Heart left ventricle (tissue), 16 donors: ENCODE measurements at places on chromosomes 12 and 14. TPM values are rescaled to one million over a fixed set of nuclear protein-coding genes. Genes with fewer than 3 reads are reported as not detected.

Gene SBNO1
- total RNA-seq, result 33.8 TPM

Gene BCL11B
- 0.95 TPM for total RNA-seq

Gene FSCB
- total RNA-seq, result not detected

Gene SSPN
- total RNA-seq, result 82.5 TPM

Gene LRRC10
- total RNA-seq, result 7.4 TPM

Gene CELA1
- not detected for total RNA-seq

Gene ARHGEF40
- total RNA-seq, result 18.7 TPM

Gene ING4
- 39.0 TPM for total RNA-seq

Gene SLCO1B1
- not detected for total RNA-seq

Gene GPD1
- 13.5 TPM for total RNA-seq

Gene OR6C2
- not detected for total RNA-seq

DNA sequence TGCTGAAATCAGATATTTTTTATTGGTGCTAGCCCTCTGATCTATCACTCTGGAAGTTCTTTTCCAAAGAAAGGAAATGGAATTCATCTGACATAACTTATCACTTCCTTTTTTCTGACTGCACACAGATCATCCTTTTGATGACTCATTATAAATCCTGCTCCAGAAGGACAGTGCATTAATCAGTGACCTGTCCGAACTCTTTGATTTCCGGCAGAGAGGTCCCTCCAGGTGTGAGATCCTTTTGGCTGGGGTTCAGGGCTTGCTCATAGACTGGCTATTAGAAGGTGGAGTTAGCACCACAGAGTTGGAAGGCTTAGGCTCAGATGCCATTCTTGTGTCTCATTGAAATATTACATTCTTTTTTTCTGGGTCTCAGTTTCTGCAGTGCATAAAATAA, 328.2 kb downstream of the ZFP36L1 start:
- no peak overlapping the region for H3K27ac ChIP-seq
- no peak for DNase-seq
- no peaks in the 10 kb centered on the region for H3K27me3 ChIP-seq
- peaks cover under 1% of the 10 kb centered on the region for H3K4me1 ChIP-seq

- DNase-seq, result no peak
- H3K27ac ChIP-seq, result no peak overlapping the region
- peaks cover 15% of the 10 kb centered on the region for H3K4me1 ChIP-seq
- H3K27me3 ChIP-seq, result no peaks in the 10 kb centered on the region
- H3K4me3 ChIP-seq, result no peak overlapping the region
Measured at GRCh38 chr12:57204454-57204853, 12.1 kb upstream of the NXPH4 start.

GRCh38 chr12:1666685-1667162, 24.1 kb upstream of the ADIPOR2 start:
- no peak for DNase-seq
- no peaks in the 10 kb centered on the region for H3K27me3 ChIP-seq
- peaks cover 8% of the 10 kb centered on the region for H3K4me1 ChIP-seq
- no peaks in the 10 kb centered on the region for H3K36me3 ChIP-seq
- H3K4me3 ChIP-seq, result no peak overlapping the region

- H3K4me1 ChIP-seq, result no peaks in the 10 kb centered on the region
- no peaks in the 10 kb centered on the region for H3K36me3 ChIP-seq
- DNase-seq, result no peak
- H3K27me3 ChIP-seq, result no peaks in the 10 kb centered on the region
- no peak overlapping the region for H3K4me3 ChIP-seq
- no peak overlapping the region for H3K27ac ChIP-seq
Measured at GRCh38 chr12:25119020-25119419, 75.9 kb downstream of the DNAI7 start.

DNA sequence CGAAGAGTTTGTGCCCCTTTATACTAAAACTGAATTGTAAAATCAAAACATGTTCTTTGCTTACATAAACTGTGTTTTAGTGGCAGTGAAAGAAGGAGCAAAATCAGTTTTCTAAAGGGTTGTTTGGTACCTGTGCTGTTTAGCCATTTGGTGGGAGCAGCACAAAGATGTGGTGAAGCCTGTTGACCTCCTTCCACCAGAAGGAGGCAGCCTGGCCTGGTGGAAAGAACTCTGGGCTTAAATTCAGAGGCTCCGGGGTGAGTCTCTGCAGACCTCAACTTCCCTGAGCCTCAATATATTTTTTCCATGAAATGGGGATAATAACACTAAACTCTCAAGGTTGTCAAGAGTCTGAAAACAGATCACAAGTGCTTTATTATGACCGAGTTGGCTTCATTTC, 502.5 kb downstream of the VRK1 start:
- DNase-seq, result no peak
- no peaks in the 10 kb centered on the region for H3K4me1 ChIP-seq
- no peaks in the 10 kb centered on the region for H3K27me3 ChIP-seq
- no peaks in the 10 kb centered on the region for H3K36me3 ChIP-seq

- no peak for DNase-seq
- peaks cover 19% of the 10 kb centered on the region for H3K4me1 ChIP-seq
- H3K36me3 ChIP-seq, result no peaks in the 10 kb centered on the region
- peak overlapping the region; percentile 75 for H3K27ac ChIP-seq
- no peaks in the 10 kb centered on the region for H3K27me3 ChIP-seq
Measured at GRCh38 chr12:117045160-117046010, 53.8 kb downstream of the TESC start.

- DNase-seq, result no peak
- H3K4me3 ChIP-seq, result peak overlapping the region; percentile 71
- no peak overlapping the region for H3K27ac ChIP-seq
- no peaks in the 10 kb centered on the region for H3K36me3 ChIP-seq
- no peaks in the 10 kb centered on the region for H3K27me3 ChIP-seq
Measured at GRCh38 chr12:109715310-109716091, 1.9 kb downstream of the FAM222A start.

DNA sequence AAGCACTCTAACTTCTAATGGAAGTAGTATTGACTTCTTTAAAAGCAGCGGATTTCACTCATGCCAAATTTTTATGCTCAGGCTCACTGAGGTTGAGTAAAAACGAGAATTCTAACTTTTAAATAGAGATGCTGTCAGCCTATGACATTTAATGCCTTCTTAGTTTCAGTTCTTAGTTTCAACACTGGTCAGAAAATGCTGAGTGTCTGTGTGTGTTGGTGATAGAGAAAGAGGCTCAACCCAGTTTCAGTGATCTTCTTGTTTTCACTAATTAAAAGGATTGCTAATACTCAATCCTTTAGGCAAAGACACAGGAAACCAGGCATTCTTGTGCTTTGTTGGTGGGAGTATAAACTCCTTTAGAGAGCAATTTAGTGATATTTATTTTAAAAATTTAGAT, 31.0 kb downstream of the PEBP1 start:
- no peaks in the 10 kb centered on the region for H3K4me1 ChIP-seq
- no peak for DNase-seq
- H3K36me3 ChIP-seq, result peaks cover 79% of the 10 kb centered on the region

DNA sequence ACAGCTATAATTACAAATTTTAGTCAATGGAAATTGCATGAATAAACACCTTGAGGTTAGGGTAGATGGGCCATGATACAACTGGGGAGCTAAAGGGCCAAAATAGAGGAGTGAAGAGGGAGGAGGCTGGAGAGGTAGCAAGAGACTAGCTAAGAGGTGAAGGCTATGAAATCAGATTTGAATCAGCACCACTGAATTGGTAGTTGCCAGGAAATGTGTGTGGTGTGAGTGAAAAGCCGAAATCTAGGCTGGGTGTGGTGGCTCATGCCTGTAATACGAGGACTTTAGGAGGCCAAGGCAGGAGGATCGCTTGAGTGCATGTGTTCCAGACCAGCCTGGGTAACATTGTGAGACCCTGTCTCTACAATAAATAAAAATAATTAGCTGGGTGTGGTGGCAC, 22.7 kb downstream of the YY1 start:
- H3K27ac ChIP-seq, result peak overlapping the region; percentile 50
- DNase-seq, result no peak

- H3K27ac ChIP-seq, result peak overlapping the region; percentile 98
- H3K27me3 ChIP-seq, result no peaks in the 10 kb centered on the region
- no peak for DNase-seq
- no peaks in the 10 kb centered on the region for H3K36me3 ChIP-seq
Measured at GRCh38 chr12:92927055-92927435, 2.0 kb downstream of the EEA1 start.

DNA sequence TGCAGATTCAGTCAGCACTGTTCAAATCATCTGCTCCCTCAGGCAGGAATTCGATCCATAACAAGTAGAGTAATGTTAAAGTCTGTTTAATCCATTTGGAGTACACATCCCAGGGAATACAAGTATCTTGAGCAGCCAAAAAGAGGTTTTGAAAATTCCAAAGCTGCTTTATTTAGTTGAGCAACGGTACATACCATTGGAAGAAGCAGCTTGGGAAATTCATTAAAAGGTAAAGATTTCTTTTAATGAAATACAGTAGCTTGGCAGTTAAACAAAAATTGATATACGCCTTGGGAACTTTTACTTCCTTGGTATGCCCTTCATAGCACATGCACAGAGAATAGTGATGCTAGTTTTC, 153.8 kb downstream of the LRIG3 start:
- no peak for DNase-seq
- no peaks in the 10 kb centered on the region for H3K36me3 ChIP-seq
- H3K4me3 ChIP-seq, result no peak overlapping the region
- H3K27me3 ChIP-seq, result no peaks in the 10 kb centered on the region

GRCh38 chr14:104973135-104973384, 5.1 kb downstream of the AHNAK2 start:
- H3K4me1 ChIP-seq, result peaks cover 75% of the 10 kb centered on the region
- no peak overlapping the region for H3K4me3 ChIP-seq
- DNase-seq, result peak; percentile 80
- H3K27ac ChIP-seq, result peak overlapping the region; percentile 53

DNA sequence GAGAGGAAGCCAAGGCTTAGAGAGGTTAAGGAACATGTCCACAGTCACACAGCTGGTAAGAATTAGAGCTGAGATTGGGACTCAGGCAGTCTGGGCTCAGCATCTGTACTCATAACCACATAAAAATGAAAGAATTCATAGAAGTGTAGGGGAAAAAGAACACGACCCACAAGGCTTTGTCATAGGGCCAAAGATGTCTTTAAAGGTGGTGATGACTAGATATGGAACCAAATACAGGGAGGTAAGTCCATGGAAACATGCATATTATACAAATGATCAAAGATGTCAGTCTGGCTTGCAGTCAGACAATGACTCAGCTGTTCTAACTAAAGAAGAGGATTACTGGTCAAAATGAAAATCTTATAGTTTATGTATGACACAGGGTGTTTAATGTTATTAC, 7.2 kb upstream of the SSPN start:
- no peak overlapping the region for H3K27ac ChIP-seq
- H3K4me1 ChIP-seq, result no peaks in the 10 kb centered on the region
- no peak for DNase-seq
- H3K36me3 ChIP-seq, result no peaks in the 10 kb centered on the region

- no peak overlapping the region for H3K27ac ChIP-seq
- H3K4me3 ChIP-seq, result no peak overlapping the region
- no peak for DNase-seq
- H3K27me3 ChIP-seq, result no peaks in the 10 kb centered on the region
- no peaks in the 10 kb centered on the region for H3K4me1 ChIP-seq
Measured at GRCh38 chr12:101087920-101088319, 122.1 kb downstream of the SLC5A8 start.

GRCh38 chr14:75757644-75758402, 96.8 kb downstream of the TTLL5 start:
- H3K4me1 ChIP-seq, result no peaks in the 10 kb centered on the region
- DNase-seq, result no peak
- no peak overlapping the region for H3K4me3 ChIP-seq

GRCh38 chr12:1246637-1247036, 255.6 kb downstream of the ERC1 start:
- H3K36me3 ChIP-seq, result peaks cover 10% of the 10 kb centered on the region
- H3K27me3 ChIP-seq, result no peaks in the 10 kb centered on the region
- H3K4me3 ChIP-seq, result no peak overlapping the region

- peaks cover 24% of the 10 kb centered on the region for H3K27me3 ChIP-seq
- H3K4me1 ChIP-seq, result peaks cover 26% of the 10 kb centered on the region
- no peak for DNase-seq
- no peaks in the 10 kb centered on the region for H3K36me3 ChIP-seq
- H3K27ac ChIP-seq, result no peak overlapping the region
Measured at GRCh38 chr14:58635091-58635830, 2.5 kb upstream of the DACT1 start.

DNA sequence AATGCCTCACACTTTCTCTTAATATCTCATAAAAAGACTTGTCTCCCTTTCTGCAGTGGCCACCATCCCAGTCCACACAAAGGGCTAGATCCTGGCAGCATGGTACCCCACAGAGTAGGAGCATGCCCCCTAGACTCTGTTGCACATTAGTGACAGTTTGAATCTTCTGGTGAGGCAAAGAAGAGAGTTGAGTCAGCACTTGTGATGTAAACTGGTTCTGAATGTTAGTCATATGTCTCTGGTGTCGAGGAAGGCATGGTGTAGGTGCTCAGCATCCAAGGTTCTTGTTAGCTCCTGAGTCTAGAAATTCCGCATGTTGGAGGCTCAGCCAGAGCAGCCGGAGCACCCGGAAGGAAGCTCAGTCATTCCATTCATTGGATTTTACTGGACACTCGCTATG, 9.8 kb downstream of the TTC9 start:
- no peaks in the 10 kb centered on the region for H3K4me1 ChIP-seq
- H3K36me3 ChIP-seq, result no peaks in the 10 kb centered on the region
- H3K4me3 ChIP-seq, result no peak overlapping the region
- H3K27ac ChIP-seq, result no peak overlapping the region

GRCh38 chr14:105491366-105491973, 424 bp downstream of the TEDC1 start:
- H3K36me3 ChIP-seq, result no peaks in the 10 kb centered on the region
- H3K27ac ChIP-seq, result peak overlapping the region; percentile 92
- H3K4me1 ChIP-seq, result peaks cover 41% of the 10 kb centered on the region
- H3K4me3 ChIP-seq, result peak overlapping the region; percentile 69
- H3K27me3 ChIP-seq, result no peaks in the 10 kb centered on the region
- peak; percentile 65 for DNase-seq

DNA sequence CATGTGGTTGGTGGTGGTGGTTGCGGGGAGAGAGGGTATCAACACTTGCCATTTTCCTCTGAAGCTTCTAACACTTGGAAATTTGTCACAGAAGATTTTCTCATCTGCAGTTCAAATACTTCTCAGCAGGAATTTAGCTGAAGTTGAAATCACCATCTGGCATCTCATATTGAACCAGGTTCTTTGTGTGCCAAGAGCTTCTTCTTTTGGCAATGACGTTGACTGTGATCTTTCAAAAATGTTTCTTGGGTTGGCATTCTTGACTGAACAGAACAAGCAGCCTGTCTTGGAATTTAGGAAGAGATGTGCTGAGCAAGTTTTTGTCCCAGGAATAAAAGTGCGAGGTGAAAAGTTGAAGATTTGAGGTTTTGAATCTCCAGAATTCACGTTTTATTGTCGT, 8.7 kb upstream of the NIN start:
- H3K27me3 ChIP-seq, result no peaks in the 10 kb centered on the region
- H3K36me3 ChIP-seq, result no peaks in the 10 kb centered on the region
- DNase-seq, result no peak
- no peaks in the 10 kb centered on the region for H3K4me1 ChIP-seq
- no peak overlapping the region for H3K27ac ChIP-seq
